ENCODE measurements at places on chromosomes 6 and 20.

GRCh38 chr6:133428295-133428694 lies 187.1 kb downstream of the EYA4 start:
- DNase-seq: no peak
- H3K36me3 ChIP-seq: no peaks in the 10 kb centered on the region
- no peaks in the 10 kb centered on the region for H3K4me1 ChIP-seq

DNA sequence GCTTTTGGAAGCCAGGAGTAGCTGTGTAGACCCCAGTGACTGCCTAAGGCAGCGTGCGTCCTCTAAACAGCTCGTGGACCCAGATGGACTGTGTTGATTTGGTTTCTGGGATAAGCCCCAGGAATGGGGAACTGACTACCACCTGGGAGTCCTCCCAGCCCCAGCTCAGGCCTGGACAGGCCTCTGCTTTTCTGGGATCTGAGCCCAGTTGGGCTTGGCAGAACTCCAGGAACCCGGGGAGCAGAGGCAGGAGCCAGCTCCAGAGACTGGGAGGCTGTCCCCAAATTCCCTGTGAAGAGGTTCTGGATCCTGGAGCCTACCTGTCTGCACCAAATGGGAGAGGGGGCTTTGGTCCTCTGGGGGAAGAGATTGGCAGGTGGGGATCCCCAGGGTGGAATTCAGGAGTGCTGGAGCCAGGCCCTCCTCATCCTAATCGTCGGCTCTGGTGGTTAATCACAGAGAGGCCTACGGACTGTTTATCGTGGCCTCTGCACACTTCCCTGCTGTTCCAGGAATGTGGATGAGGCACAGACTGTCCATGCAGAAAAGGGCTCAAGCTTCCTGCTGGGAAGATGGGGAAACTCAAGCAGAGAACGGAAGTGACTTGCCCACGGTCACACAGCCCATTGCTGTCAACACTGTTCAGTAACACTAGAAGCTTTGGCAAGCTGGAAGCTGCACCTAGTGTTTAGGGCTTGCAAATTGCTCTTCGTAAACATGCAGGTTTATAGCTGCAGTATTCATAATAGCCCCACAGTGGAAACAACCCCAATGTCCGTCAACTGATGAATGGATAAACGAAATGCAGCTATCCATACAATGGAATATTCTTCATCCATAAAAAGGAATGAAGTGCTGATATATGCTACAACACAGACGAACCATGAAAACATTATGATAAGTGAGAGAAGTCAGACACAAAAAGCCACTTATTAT lies 100.6 kb downstream of the KCNB1 start:
- no peaks in the 10 kb centered on the region for H3K36me3 ChIP-seq
- no peak overlapping the region for H3K27ac ChIP-seq
- peaks cover 2% of the 10 kb centered on the region for H3K27me3 ChIP-seq
- no peak overlapping the region for H3K4me3 ChIP-seq
- no peak for DNase-seq

GRCh38 chr6:136061701-136062100 lies 188.4 kb downstream of the MTFR2 start:
- no peaks in the 10 kb centered on the region for H3K27me3 ChIP-seq
- no peak for DNase-seq
- H3K36me3 ChIP-seq: no peaks in the 10 kb centered on the region
- no peaks in the 10 kb centered on the region for H3K4me1 ChIP-seq
- no peak overlapping the region for H3K4me3 ChIP-seq
- no peak overlapping the region for H3K27ac ChIP-seq

DNA sequence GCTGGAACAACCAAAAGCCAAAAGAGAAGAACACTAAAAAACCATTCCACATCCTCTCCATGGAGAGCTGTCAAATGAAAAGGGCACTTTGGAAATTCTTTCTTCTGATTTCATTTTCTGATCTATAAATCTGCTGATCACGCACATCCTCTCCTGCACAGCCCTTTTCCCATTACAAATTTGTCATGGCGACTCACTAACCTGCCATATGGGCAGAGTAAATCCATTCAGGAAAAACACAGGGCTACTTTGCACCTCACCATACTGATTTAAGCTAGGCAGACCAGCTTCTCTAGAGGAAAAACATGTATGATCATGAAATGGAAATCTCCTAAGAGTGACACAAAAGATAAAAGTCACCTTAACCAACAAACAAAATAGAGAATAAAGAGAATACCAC lies 26.0 kb downstream of the TOMM6 start:
- DNase-seq: no peak
- H3K36me3 ChIP-seq: no peaks in the 10 kb centered on the region
- no peak overlapping the region for H3K4me3 ChIP-seq
- H3K27me3 ChIP-seq: no peaks in the 10 kb centered on the region
- H3K4me1 ChIP-seq: no peaks in the 10 kb centered on the region
- H3K27ac ChIP-seq: no peak overlapping the region

DNA sequence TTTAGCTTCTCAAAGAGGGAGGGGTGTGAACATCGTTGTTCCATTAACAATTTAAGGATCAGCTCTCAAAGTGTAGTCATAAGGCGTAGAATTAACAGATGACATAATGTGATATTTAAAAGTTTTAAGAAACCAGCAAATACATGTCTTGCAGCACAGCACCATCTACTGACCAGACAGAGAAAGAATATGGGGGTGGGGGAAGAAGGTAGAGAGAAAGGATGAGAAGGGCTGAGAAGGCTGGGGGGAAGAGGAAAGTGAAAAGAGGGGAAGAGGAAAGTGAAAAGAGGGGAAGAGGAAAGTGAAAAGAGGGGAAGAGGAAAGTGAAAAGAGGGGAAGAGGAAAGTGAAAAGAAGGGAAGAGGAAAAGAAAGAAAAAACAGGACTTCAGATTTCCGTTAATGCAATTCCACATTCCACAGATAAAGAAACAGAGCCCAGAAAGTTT lies 80.9 kb downstream of the HAO1 start:
- H3K27me3 ChIP-seq: no peaks in the 10 kb centered on the region
- no peaks in the 10 kb centered on the region for H3K4me1 ChIP-seq
- H3K4me3 ChIP-seq: no peak overlapping the region
- H3K36me3 ChIP-seq: no peaks in the 10 kb centered on the region

DNA sequence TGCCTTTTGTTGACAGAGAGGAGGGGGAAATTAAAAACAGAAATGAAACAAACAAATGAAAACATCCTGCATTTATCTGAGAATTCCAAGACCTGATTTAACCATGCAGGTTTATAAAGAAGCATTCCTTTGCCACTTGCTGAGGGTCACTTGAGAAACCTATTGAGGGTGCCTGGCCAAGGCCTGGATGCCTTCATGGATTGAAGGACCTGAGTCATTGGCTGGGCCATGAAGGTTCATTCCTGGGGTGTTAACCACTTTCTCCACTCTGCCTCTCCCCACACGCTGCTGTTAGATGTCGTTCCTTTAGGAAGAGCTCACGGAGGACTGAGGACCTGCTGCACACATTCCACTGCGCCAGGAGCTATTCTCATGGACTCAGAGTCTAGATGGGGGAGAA lies 49.7 kb downstream of the DAAM2 start:
- no peak overlapping the region for H3K27ac ChIP-seq
- no peaks in the 10 kb centered on the region for H3K36me3 ChIP-seq
- no peak overlapping the region for H3K4me3 ChIP-seq

GRCh38 chr20:11791835-11792567 lies 125.7 kb upstream of the BTBD3 start:
- no peaks in the 10 kb centered on the region for H3K27me3 ChIP-seq
- H3K27ac ChIP-seq: no peak overlapping the region
- H3K4me3 ChIP-seq: no peak overlapping the region
- H3K4me1 ChIP-seq: no peaks in the 10 kb centered on the region

- DNase-seq: no peak
- H3K27me3 ChIP-seq: peaks cover 4% of the 10 kb centered on the region
- no peaks in the 10 kb centered on the region for H3K36me3 ChIP-seq
- no peaks in the 10 kb centered on the region for H3K4me1 ChIP-seq
Measured at GRCh38 chr20:44394452-44394701, 38.9 kb downstream of the HNF4A start.

DNA sequence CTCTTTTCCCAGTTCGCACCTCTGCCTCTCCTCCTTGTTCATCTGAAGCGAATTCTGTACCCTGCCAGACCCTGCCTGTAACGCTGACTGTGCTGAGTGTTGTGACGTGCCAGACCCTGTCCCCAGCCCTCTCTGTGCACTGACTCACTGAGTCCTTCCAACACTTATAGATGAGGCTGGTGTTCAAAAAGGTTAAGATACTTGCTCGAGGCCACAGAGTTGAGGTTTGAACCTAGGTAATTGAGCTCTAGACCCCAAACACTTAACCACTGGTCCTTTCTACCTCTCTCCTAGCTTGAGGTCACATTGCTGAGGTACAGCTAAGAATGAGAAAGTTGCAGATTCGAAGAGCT lies 45.7 kb upstream of the NEDD9 start:
- no peaks in the 10 kb centered on the region for H3K27me3 ChIP-seq
- no peak for DNase-seq
- H3K4me1 ChIP-seq: peaks cover 33% of the 10 kb centered on the region
- H3K36me3 ChIP-seq: peaks cover 3% of the 10 kb centered on the region

GRCh38 chr6:81812401-81812800 lies 59.9 kb upstream of the TENT5A start:
- no peaks in the 10 kb centered on the region for H3K27me3 ChIP-seq
- no peak for DNase-seq
- H3K4me1 ChIP-seq: no peaks in the 10 kb centered on the region

DNA sequence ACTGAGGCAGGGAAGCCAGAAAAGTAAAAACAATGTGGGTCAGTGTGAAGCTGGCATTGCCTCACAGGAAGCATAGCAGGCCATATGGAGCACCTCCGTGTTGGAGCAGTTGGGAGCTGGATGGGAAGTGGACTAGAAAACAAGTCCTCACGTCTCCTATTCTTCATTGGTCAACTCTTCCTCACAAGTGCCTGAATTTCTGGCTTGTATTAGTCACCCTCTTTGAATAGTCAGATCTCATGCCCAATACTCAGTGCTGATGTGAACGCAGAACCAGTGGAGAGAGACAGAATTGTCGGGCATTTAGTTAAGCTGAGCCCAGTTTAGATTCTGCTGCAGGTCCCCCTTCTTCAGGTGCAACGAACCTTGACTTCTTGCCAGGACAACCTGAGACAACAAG lies 22.3 kb upstream of the RSPO3 start:
- no peaks in the 10 kb centered on the region for H3K27me3 ChIP-seq
- no peak overlapping the region for H3K4me3 ChIP-seq
- H3K4me1 ChIP-seq: no peaks in the 10 kb centered on the region
- no peak overlapping the region for H3K27ac ChIP-seq
- no peak for DNase-seq

- H3K36me3 ChIP-seq: no peaks in the 10 kb centered on the region
- H3K4me1 ChIP-seq: no peaks in the 10 kb centered on the region
- no peak for DNase-seq
- H3K27me3 ChIP-seq: peaks cover 2% of the 10 kb centered on the region
Measured at GRCh38 chr20:58553841-58554240, 38.6 kb upstream of the APCDD1L start.

- no peaks in the 10 kb centered on the region for H3K27me3 ChIP-seq
- H3K27ac ChIP-seq: no peak overlapping the region
- H3K36me3 ChIP-seq: peaks cover 6% of the 10 kb centered on the region
- peaks cover 27% of the 10 kb centered on the region for H3K4me1 ChIP-seq
Measured at GRCh38 chr6:152300517-152300916, 336.6 kb downstream of the SYNE1 start.

DNA sequence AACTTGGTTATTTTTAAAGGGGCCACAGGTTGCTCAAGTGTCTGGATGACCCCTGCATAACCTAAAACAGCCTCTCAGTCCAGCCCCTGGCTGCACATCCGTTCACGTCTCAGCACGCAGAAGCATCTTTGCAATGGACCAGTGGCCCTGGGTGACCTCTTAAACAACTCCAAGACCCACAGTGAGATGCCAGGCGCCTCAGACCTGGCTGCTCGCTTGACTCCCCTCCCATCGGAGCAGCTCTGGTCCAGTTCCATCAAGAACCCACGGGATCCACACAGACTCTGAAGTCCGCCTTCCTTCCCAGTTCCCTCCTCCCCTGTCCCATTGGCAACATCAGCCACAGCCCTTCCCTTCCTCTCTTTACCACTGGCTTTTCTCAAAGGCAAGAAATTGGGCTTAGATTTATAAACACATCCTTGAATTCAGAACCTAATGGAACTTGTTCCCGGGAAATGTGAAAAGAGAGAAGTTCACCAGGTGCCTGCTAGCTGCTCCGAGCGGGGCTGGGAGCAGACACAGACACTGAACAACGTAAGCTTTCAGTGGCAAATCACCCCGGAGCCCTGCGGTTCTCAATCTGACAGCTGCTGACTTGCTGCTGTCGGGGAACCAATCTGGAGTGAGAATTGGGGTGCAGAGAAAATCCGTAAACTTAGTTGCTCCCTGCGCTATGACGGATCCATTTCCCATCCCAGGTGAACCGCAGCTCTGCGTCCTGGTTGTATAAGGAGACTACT lies 39.6 kb upstream of the MPC1 start:
- no peak overlapping the region for H3K27ac ChIP-seq
- no peak for DNase-seq
- peaks cover 7% of the 10 kb centered on the region for H3K36me3 ChIP-seq
- H3K4me3 ChIP-seq: no peak overlapping the region
- no peaks in the 10 kb centered on the region for H3K27me3 ChIP-seq
- peaks cover 39% of the 10 kb centered on the region for H3K4me1 ChIP-seq

DNA sequence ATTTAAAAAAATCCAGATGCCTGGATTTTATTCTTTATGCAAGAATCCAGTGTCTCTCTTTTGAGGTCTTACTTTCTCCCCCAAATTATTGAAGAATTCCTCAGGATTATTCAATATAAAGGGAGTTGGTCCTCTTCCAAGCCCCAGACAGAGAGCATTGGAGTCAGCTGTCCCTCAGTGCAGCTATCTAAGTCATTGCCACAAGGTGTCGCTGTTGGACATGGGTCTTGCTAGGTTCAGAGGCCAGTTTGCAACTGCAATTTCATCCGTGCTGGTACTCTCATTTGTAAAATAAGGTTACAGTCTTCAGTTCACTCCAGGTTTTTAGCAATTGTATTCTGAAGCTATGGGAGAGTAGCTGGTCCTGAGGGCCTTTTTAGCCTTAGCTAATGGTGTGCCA lies 27.8 kb downstream of the CCN2 start:
- peaks cover 7% of the 10 kb centered on the region for H3K27me3 ChIP-seq
- DNase-seq: no peak
- no peaks in the 10 kb centered on the region for H3K4me1 ChIP-seq
- H3K36me3 ChIP-seq: no peaks in the 10 kb centered on the region
- no peak overlapping the region for H3K27ac ChIP-seq

- no peak overlapping the region for H3K4me3 ChIP-seq
- H3K27ac ChIP-seq: no peak overlapping the region
- no peak for DNase-seq
- peaks cover 5% of the 10 kb centered on the region for H3K4me1 ChIP-seq
Measured at GRCh38 chr6:35473850-35474130, 5.6 kb downstream of the RPL10A start.

- no peak overlapping the region for H3K4me3 ChIP-seq
- H3K4me1 ChIP-seq: no peaks in the 10 kb centered on the region
- no peak overlapping the region for H3K27ac ChIP-seq
- DNase-seq: no peak
- no peaks in the 10 kb centered on the region for H3K27me3 ChIP-seq
- no peaks in the 10 kb centered on the region for H3K36me3 ChIP-seq
Measured at GRCh38 chr6:135280375-135281136, 99.4 kb downstream of the MYB start.

GRCh38 chr20:22763257-22763906 lies 179.0 kb upstream of the FOXA2 start:
- DNase-seq: no peak
- H3K4me1 ChIP-seq: no peaks in the 10 kb centered on the region
- H3K4me3 ChIP-seq: no peak overlapping the region
- H3K36me3 ChIP-seq: no peaks in the 10 kb centered on the region
- H3K27me3 ChIP-seq: peaks cover 7% of the 10 kb centered on the region
- H3K27ac ChIP-seq: no peak overlapping the region

GRCh38 chr6:159931846-159932245 lies 37.0 kb upstream of the IGF2R start:
- H3K4me1 ChIP-seq: peaks cover 10% of the 10 kb centered on the region
- H3K4me3 ChIP-seq: no peak overlapping the region
- no peak overlapping the region for H3K27ac ChIP-seq
- H3K27me3 ChIP-seq: no peaks in the 10 kb centered on the region
